ENCODE measurements at places on chromosomes 4 and X. TPM values are rescaled to one million over a fixed set of nuclear protein-coding genes. Genes with fewer than 3 reads are reported as not detected.
A peak's percentile ranks its signal among the peaks of the same experiment; 100 is the strongest.

The NR0B1 gene
- not detected for total RNA-seq

The RRH gene
- not detected for total RNA-seq

The RXFP1 gene
- 1.1 TPM for total RNA-seq

The PAGE5 gene
- total RNA-seq = 0.73 TPM

The NFXL1 gene
- 5.7 TPM for total RNA-seq

The CTAG2 gene
- total RNA-seq = not detected

The AREG gene
- total RNA-seq = 0.18 TPM

The MAGEA10 gene
- total RNA-seq = not detected

The VCX gene
- not detected for total RNA-seq

The ABRAXAS1 gene
- 1.8 TPM for total RNA-seq

DNA sequence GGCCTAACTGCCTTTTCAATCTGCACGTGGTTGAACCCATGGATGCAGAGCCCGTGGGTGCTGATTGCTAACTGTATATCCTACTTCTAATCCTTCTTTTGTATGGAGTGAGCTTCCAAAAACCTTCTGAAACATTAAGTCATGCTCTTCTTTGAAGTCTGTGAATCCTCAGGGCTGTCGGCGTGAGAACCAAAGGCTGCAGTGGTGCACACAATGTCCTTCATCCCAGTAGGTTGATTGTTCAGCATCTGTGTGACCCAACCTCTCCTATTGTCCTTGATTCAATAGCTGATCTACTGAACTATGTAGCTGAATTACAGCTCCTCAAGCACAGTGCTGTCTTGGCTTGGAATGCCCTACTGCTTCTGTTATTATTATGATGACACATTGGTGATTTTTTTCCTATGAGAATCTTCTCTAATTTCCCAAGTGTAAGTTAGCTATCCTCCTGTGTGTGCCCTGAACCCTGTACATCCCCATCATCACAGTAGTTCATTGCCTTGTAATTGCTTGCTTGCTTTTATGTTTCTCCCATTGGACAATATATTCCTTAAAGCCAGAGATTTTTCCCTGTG lies 294.6 kb downstream of the TRIML1 start:
- DNase-seq = no peak

GRCh38 chr4:173332963-173333657 lies 1.0 kb downstream of the HMGB2 start:
- DNase-seq = no peak

DNA sequence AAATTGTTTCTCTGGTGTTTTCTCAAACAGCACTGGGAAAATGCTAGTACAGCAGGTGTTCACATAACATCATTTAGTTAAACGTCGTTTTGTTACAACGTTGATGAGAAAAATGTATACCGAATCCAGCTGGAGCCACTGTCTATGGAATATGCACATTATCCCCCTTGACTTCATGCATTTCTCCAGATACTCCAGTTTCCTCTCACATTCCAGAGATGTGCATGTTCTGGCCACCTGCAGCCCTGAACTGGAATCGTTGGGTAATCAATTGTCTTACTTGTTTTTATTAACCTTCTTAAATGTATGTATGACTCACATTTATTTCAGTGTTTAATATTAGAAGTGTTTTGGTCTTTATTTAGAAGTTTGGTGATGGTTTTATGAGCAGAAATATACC lies 18.4 kb upstream of the ODAM start:
- DNase-seq = no peak

DNA sequence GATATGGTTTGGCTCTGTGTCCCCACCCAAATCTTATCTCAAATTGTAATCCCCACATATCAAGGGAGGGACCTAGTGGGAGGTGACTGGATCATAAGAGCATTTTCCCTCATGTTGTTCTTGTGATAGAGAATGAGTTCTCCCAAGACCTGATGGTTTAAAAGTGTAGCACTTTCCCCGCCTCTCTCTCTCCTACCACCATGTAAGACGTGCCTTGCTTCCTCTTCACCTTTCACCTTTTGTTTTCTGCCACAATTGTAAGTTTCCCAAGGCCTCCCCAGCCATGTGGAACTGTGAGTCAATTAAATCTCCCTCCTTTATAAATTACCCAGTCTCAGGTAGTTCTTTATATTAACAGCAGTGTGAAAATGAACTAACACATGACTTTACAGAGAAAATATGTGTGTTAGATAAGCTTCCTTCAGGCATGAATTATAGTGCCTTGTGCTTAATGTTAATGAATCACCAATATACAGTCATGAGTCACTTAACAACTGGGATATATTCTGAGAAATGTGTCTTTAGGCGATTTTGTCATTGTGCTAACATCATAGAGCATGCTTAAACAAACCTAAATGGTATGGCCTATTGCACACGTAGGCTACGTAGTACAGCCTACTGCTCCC lies 37.9 kb downstream of the PDGFC start:
- DNase-seq = no peak

- DNase-seq = no peak
Measured at GRCh38 chrX:15606136-15606535, 5.4 kb upstream of the ACE2 start.

GRCh38 chrX:129525162-129525561 lies 1.9 kb upstream of the SMARCA1 start:
- peak; percentile 62 for DNase-seq

DNA sequence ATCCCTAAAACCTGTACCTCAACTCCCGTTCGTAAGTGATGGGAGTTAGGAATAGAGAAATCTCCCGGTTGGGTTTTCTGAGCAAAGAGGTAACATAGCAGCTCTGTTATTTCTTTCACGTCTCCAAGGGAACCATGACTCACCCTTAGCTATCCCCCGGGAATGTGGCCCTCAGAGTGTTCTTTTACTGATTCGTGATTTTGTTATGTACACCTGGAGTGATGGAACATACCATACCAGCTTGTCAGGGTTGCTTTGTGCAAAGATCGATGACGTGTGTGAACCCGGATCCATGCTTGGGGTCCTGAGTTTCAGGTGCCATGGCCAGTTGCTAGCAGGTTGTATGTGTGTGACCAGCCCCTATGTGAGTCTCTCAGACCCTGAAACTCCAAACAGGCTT lies 52.6 kb downstream of the HPRT1 start:
- no peak for DNase-seq

- DNase-seq = no peak
Measured at GRCh38 chr4:143743591-143743990, 43.1 kb upstream of the FREM3 start.

DNA sequence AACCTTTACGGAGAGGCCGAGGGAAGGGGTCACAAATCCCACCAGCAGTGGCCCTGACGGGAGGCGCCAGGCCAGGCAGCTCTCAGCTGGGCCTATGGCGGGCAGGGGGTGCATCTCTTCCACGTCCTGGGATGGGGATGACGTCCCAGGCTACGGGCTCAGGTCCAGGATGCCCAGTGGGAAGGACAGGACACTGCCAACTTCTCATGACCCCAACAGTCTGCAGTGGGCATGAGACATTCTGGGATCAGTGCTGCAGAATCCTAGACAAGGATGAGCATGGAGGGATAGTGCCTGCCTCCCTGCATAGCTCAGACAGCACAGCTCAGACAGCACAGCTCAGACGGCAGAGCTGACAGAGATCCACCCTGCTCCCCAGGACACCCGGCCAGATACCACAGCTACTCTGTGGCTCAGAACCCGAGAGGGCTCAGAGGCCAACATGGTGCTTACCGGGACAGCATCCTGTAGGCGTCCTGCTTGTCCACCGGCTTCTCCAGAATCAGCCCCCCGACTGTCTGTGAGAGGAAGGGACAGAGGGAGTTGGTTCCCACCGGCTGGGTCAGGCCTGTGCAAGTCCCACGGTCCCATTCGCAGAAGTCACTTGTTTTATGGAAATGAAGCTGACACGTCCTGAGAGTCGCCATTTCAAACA lies 17.3 kb downstream of the ASMTL start:
- no peak for DNase-seq

DNA sequence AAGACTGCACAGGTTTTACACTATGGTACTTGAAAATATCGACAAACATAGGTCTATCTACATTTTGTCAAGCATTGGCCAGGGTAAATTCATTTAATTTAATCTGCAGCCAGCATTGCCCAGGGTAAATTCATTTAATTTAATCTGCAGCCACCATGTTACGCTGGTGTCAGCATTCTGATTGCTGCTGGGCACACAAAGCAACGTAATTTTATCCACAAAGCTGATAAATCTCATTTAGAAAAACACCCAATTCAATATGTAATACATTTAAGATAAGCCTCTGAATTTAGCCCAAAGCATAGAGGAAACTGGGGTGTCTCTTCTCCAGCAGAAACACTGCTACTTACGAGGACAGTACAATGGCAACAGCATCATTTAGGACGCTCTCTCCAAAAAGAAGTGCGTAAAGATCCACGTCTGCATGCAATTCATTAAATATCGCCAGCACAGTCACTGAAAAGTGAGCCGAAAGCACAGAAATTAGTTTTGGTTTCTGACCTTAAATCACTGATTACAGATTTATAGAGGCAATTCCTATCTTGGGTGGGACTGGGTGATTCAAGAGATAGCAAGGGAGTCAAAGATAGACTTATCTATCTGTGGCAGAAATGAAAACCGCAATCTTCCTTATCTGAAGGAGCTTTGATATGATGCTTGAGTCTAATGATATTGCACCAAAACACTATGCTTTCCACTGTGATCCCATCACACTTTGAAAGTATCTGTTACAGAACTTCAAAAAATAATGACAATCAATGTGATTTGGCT lies 88.8 kb downstream of the CHST7 start:
- DNase-seq = no peak

DNA sequence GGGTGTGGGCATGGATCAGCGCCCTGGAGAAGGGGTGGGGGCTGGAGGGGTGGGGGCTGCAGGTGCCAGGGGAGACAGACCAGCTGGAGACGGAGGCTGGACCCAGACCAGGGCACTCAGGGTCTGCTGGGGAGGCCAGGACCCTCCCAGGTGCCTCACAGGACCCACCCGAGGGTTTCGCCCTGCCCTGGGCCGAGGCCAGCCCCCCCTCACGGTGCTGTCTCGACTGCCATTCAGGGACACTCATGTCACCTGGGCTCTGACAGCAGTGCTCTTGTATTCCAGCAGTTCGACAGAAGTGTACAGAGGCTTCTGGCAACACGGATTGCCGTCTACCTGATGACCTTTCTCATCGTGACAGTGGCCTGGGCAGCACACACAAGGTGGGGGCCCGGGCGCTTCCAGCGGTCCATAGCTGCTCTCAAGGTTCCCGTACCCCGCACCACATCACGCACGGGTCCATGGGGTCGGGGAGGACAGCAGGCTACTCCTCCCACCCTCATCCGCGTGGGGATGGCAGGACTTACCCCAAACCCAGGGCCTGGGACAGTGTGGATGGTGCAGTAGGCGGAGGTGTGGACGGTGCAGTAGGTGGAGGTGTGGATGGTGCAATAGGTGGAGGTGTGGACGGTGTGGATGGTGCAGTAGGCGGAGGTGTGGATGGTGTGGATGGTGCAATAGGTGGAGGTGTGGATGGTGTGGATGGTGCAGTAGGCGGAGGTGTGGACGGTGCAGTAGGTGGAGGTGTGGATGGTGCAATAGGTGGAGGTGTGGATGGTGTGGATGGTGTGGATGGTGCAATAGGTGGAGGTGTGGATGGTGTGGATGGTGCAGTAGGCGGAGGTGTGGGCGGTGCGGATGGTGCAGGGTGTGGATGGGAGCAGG lies 18.1 kb downstream of the TMEM175 start:
- no peak for DNase-seq

GRCh38 chr4:2059046-2059725 lies at the start of gene NAT8L:
TSS of gene NAT8L (plus strand) at chr4:2059327. CDS start at chr4:2059512, 185 bp downstream.
- DNase-seq = no peak

DNA sequence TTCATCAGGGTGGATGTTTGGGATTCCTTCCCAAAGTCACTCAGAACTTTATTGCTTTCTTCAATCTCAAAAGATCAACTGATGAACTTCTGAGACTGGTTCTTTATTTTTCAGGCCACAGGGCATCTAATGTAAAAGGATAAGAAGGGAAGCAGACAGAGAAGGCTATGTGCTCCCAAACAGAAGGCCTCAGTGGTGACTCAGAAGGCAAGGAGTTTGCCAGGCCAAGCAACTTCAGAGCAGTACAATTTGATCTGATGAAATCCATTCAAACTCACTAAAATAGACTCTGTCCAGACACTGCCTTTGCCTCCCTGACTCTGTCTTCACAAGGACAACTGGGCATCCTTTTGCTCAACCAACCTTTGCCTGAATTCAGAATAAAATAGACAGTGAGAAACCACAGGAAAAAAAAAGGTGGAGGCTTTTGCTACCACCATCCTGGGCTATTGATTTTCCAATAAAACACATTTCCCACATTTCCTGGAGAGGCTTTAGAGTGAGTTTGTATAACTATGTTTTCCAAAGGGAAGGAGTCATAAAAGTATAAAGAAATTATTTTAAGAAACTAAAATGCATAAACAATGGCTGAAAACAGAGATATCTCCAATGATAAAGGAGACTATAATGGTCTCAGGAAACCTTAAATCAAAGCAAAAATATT lies 55.2 kb downstream of the ARHGEF6 start:
- DNase-seq = no peak

- DNase-seq = no peak
Measured at GRCh38 chr4:157075401-157075800, 549 bp upstream of the GLRB start.

DNA sequence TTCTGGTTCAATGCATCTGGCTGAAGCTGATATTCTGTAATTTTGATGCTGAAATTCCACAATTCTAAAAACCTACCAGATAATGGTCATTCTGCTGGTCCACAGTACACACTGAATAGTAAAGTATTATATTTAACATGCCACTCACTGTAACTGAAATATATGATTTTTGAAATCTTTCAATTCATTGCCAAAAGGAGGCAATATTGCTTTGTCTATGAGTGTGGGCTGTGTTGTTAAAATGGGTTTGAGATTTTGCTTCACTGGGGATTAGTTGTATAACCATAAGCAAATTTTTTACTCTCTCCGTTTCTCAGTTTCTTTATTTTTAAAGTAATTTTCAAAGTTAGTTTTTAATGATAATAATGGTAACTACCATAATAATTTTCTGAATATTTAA lies 1404.1 kb upstream of the IGFBP7 start:
- DNase-seq = no peak

DNA sequence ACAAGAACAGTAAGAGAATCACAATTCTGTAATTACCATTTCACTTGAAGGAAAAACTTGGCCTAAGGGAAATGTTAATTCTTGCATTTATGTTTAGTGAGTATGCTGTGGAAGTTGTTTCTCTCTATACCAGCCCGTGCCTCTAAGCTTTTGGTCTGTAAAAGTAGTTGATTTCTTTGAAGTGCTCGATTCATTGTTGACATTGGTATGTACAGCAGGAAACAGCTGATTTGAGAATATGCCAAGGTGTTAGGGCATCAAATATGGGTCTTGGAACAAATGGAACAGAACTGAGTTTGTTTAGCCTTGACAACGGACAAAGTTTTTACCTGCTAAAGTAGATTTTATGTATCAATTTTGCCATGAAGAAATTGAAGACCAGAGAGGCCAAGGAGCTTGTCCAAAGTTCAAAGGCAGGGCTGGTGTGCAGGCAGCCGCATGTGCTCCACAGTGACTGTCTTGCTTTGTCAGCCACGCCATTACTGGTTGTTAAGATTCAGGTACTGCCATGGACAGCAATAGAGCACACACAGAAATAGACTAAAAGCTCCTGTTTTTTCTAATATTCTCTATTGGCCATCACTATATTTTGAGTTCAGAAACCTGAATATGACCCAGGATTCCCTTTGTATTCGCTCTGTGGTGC lies 75.5 kb upstream of the TLR3 start:
- no peak for DNase-seq

- DNase-seq = no peak
Measured at GRCh38 chr4:60396341-60397049, 803.6 kb upstream of the ADGRL3 start.
